Endothelial cell of umbilical vein (primary cell): ENCODE measurements at places on chromosomes 12 and 14.
A peak's percentile ranks its signal among the peaks of the same experiment; 100 is the strongest.

DNA sequence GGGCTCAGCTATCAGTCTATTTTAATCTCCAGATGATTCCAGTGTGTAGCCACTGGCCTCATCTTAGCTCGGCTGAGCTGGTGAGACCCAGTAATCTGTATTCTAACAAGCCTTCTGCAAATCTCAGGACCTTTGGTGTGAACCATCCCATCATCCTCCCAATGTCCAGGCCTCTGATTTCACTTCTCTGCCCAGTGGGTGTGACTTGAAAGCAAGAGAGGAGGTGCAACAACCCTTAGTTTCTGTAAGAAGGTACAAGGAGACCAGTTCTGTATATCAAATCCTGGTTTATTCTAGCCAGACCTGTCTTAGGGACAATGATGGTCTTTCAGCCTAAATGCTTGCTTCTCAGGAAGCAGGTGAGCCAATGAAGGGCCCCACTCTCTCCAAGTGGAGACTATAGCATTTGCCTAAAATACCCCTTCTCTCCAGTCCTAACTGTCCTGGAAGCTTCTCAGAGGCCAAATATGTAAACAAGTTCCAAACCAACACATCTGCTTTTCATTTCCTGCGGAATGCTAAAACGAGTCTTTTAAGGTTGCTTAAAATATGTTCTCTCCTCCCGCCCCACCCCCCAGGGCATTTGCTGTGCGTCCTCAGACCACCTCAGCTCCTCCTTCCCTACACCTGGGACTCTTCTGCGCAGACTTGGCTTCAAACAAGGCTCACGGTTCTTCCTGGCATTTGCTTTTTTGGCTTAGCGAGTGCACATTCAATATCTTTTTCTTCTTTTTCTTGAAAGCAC lies 78.4 kb upstream of the FUT8 start:
- H3K4me3 ChIP-seq = no peak overlapping the region
- no peak for DNase-seq
- H3K27me3 ChIP-seq = no peaks in the 10 kb centered on the region
- H3K27ac ChIP-seq = no peak overlapping the region
- no peaks in the 10 kb centered on the region for H3K36me3 ChIP-seq

GRCh38 chr12:15278816-15279658 lies 43.3 kb upstream of the PTPRO start:
- no peak overlapping the region for H3K4me3 ChIP-seq
- H3K4me1 ChIP-seq = no peaks in the 10 kb centered on the region
- H3K27ac ChIP-seq = no peak overlapping the region

- H3K4me3 ChIP-seq = no peak overlapping the region
- no peaks in the 10 kb centered on the region for H3K27me3 ChIP-seq
- no peak for DNase-seq
- no peaks in the 10 kb centered on the region for H3K4me1 ChIP-seq
These were observed 238.0 kb upstream of the SLC16A7 start for GRCh38 chr12:59357811-59358210.

DNA sequence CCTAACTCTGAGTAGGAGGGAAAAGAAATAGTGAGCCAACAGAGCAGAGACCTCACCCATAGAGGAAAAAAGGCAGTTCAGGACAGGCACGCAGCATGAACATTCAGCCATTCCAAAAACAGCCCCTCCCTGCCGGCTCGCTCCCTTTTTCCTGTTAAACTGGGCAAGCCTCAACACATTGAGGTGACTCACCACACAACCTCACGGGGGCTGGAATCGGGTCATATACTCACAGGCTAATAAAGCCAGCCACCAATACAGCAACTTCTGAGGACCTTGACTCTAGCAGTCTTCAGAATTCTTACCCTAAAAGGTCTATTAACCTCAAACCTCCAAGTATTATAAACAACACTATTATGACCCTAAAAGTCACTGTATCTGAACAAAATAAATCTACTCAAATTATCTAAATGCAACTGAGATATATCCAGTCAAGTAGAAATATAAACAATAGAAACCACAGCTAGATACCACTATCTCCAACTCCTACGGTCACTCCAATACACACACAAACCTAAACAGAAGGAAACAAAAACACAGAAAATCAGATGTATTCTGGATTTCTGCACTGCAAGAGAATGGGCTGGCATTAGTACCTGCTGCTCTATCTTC lies 6.3 kb downstream of the YBX3 start:
- peaks cover 4% of the 10 kb centered on the region for H3K36me3 ChIP-seq
- H3K4me1 ChIP-seq = peaks cover 63% of the 10 kb centered on the region
- peak overlapping the region; percentile 44 for H3K4me3 ChIP-seq

DNA sequence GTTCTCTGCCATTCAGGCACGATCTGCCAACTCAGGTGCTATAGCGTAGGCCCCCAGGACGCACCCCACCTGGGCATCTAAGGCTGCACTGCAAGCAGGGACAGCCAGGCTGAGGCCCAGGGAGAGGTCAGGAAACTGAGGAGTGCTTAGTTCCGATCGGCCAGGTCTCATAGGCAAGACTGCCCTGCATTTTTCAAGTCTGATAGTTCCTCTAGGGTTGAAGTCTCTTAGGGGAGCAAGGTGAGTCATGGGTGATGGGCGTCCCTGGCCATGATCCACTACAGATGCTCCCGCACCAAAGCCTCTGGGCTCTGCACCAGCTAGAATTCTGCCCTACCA lies 13.2 kb downstream of the NOPCHAP1 start:
- H3K4me1 ChIP-seq = no peaks in the 10 kb centered on the region
- peaks cover 8% of the 10 kb centered on the region for H3K36me3 ChIP-seq
- H3K4me3 ChIP-seq = no peak overlapping the region

DNA sequence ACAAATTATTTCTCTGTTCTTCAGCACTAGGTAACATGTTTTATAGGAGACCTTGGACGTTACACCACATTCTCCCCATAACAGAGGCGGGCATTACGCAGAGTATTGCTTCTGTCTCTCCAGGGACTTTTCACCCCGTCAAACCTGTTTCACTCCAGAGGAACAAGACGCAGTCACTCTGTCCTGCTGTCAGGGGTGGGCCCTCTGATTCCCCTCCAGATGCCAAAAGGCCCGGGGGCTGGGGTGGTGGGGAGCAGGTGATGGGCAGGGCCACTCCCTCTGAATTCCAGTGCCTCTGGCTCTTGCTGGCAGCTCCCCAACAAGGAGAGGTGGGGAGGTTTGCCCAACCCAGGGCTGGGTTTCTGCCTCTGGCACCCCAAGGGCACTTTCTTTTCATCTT lies 71.9 kb downstream of the NTF3 start:
- no peaks in the 10 kb centered on the region for H3K36me3 ChIP-seq
- peaks cover 7% of the 10 kb centered on the region for H3K27me3 ChIP-seq
- DNase-seq = no peak
- no peaks in the 10 kb centered on the region for H3K4me1 ChIP-seq
- no peak overlapping the region for H3K27ac ChIP-seq
